ENCODE measurements at places on chromosomes 13 and 19.
A peak's percentile ranks its signal among the peaks of the same experiment; 100 is the strongest.

GRCh38 chr13:110820322-110820721 lies 94.5 kb downstream of the ANKRD10 start:
- DNase-seq, result no peak

DNA sequence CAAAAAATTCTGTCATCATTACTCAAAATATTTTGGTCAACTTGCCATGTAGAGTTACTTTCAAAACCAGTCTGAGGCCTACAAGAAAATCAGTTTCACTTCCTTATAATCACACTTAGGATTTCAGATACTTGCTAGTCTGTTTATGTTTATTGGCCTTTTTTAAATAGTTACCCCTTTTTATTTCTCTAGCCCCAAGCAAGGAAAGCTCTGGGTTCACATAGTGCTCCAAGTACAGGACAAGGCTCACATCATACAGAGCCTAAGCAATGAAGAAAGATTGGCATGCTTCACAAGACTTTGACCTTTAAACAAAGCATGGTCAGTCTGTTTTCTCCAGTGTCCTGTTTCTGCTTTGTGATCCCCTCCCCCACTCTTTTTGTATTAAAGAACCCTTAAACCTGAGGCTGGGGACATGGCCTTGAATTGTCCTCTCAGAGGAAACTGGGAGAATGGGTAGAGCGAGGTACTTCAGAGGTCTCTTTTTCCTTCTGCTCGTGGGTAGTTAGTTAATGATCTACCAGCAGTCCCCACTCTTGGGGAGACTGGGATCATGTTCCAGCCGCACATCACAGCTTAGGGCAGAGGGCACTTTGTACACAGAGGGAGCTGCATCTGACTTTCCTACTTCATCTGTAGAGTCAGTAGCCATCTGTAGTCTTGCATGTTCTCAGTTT lies 30.7 kb downstream of the CEACAM1 start:
- DNase-seq, result no peak

- peak; percentile 56 for DNase-seq
These were observed 3.3 kb downstream of the ISYNA1 start for GRCh38 chr19:18434411-18435175.

DNA sequence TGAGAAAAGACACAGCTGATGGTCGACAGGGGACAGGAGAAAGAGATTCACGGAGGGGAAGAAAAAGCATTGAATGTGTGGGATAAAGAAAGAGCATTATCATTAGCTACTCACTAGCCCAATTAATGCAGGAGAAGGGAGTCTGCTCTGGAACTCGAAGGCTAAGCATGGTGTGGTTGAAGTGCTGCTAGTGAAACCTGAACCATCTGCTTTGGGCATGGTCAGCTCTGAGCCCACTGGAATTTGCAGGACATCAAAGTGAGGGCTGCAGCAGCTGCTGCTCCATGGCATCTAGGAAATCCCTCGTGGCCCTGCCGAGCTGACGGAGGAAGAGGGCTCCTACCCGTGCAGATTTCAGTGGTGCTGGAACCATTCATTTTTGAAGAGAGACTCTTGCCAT lies 320.3 kb downstream of the ATP8A2 start:
- no peak for DNase-seq

DNA sequence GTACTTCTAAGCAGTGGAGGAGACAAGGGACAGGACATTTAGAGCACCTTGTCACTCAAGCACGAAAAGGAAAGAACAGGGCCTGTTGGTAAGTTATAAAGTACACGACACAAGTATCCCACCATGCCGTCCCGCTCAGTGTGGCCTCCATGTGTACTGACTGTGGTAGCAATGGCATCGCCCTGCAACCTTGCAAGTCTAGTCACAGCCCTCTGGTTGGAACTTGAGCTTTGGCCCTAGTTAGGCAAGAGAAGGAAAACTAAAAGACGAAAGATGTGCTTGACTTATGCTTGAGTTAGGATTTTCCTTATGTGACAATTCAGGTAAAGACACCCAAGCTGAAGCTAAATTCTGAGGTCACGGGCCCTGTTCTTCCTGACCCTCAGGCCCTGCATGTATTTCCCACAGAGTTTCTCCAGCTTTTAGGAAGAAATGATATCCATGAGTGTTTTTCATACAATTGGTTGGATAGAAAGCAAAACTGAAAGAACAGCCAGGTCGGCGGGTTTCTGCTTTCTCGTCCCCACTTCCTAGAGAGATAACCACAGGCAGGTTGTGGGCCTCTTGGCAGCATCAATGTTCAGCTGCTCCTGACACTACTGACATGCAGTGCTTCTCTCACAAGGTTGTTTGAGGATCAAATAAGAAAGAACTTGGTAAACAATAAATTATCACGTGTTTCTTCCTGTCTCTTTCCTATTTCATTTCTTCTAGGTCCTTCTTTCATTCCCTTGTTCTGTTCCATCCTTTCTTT lies 216.2 kb downstream of the IRS2 start:
- no peak for DNase-seq

GRCh38 chr13:97337985-97338499 lies 95.9 kb upstream of the RAP2A start:
- no peak for DNase-seq
